ENCODE measurements at places on chromosomes 2 and 18.

DNA sequence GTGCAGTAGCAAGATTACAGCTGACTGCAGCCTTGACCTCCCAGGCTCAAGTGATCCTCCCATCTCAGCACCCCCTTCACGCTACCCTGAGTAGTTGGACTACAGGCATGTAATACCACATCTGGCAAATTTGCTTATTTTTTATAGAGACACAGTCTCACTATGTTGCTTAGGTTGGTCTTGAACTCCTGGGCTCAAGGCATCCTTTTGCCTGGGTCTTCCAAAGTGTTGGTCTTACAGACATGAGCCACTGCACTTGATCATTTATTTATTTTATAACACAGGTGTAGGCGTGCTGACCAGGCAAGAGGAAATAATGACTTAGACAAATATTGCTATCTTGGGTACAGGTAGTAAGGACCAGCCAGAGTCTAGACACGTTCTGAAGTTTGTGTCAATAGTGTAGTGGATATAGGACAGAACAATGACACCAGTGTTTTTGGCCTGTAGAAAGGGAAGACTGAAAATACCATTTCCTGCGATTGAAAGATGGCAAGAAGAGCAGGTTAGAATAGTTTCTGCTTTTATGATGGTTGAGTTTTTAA lies 71.0 kb upstream of the THUMPD2 start:
- DNase-seq, result no peak

GRCh38 chr2:219106251-219106650 lies 45.5 kb upstream of the IHH start:
- no peak for DNase-seq

- no peak for DNase-seq
These were observed 166.5 kb downstream of the CERS6 start for GRCh38 chr2:168622559-168622958.

DNA sequence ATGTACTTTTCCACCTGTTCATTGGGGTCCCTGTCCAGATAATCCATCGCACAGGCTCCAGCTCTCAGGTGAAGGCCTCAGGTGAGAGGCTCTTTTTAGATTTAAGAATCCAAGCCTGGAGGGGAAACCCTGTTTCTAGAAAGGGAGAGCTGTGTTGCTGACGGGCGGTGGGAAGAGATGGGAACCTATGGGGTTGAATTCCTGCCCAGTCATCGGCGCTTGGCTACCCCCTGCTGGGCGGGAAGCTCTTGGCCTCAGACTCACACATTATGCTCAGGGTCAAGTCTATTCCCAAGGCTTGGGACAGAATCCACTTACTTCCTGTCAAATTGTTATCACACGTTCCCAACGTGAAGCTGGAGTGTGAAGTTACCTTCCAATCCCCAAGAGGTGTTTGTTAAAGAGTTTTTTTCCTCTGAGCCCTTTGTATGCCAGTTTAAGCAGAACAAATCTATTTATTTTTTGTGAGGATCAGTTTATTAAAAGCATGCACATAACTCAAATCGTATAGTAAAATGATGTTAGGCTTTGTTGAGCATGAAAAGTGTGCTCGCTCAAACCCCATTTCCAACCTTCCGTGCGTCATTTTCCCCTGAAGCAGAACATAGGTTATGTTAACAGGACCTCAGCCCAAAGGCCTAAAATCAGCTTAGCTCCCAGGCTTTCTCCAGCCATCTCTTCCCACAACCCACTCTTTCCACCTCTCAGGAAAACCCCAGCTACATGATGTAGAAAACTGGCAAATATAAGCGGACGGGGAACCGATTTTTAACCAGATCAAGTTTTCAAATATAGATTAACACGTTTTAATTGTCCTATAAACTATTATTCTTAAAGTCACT lies 181.7 kb upstream of the ETAA1 start:
- DNase-seq, result peak; percentile 6

GRCh38 chr18:33517950-33518349 lies 60.1 kb upstream of the ASXL3 start:
- DNase-seq, result no peak

- no peak for DNase-seq
These were observed 66.0 kb downstream of the CSRNP3 start for GRCh38 chr2:165535471-165535870.

DNA sequence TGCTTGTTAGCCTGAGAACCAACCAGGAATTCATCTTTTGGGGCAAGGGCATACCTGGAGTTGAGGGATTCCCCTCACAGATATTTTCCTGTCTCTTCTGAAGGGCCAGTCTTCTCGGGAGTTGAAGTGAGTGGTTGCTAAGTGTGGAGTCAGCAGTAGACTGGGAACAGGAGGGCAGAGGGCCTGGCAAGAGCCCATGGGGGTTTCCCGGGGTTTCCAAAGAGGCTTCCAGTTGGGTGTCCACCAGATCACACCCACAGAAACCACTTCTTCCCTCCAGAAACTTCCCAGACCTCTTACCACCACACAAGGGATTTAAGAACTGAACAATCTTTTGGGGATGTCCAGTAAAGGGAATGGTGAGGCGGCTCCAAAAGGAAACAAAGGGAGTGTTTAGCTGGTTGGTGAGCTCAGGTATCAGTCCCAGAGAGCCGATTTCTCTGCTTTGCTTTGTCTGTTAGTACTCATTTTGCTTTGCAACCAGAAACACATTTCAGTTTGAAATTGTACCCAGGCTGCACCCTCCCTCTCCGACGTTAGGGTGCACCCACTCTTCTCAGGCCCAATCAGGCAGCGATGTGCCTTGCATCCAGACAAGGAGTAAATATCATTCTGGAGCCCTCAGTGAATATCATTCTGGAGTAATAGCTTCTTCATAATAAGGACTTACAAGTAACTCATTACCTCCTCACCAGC lies 47.5 kb upstream of the SPATS2L start:
- no peak for DNase-seq

DNA sequence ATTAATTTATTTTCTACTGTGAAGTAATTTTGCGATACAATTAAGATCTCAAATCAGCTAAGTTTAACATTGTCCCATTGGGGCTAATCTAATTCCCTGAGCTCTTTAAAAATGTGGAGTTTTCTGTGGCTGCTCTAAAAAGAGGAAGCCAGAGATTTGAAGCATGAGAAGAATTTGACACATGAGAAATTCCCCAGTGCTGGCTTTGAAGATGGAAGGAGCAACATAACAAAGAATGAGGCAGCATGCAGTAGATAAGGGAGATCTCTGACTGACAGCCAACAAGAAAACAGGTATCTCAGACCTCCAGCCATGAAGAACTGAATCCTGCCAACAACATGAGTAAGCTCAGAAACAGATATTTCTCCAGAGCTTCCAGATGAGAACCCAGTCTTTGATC lies 308.4 kb downstream of the ZNF804A start:
- DNase-seq, result no peak

GRCh38 chr2:184654945-184655344 lies 56.6 kb downstream of the ZNF804A start:
- DNase-seq, result no peak

DNA sequence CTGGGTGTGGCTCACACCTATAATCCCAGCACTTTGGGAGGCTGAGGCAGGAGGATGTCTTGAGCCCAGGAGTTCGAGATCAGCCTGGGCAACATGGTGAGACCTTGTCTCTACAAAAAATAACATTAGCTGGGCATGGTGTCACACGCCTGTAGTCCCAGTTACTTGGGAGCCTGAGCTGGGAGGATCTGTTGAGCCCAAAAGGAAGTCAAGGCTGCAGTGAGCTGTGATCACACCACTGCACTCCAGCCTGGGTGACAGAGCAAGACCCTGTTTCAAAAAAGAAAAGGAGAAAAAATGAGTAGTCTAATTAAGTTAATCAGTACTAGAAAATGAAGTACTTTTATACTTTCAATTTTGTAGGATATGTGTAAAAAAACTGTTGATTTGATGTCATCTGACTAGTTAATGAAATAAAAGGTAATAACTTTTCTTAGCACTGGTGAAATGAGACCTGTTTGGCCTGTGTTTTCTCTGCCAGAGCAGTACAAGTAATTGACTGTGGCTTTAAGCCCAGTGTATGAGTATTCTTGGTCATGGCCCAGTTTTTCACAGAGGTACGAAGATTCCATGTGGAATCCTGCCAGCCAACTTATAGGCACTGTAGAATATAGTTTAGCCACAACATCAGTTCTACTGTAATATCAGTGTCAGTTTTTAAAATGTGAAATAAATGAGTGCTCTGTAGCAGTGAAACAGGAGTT lies 35.8 kb downstream of the MFSD6 start:
- DNase-seq, result no peak

DNA sequence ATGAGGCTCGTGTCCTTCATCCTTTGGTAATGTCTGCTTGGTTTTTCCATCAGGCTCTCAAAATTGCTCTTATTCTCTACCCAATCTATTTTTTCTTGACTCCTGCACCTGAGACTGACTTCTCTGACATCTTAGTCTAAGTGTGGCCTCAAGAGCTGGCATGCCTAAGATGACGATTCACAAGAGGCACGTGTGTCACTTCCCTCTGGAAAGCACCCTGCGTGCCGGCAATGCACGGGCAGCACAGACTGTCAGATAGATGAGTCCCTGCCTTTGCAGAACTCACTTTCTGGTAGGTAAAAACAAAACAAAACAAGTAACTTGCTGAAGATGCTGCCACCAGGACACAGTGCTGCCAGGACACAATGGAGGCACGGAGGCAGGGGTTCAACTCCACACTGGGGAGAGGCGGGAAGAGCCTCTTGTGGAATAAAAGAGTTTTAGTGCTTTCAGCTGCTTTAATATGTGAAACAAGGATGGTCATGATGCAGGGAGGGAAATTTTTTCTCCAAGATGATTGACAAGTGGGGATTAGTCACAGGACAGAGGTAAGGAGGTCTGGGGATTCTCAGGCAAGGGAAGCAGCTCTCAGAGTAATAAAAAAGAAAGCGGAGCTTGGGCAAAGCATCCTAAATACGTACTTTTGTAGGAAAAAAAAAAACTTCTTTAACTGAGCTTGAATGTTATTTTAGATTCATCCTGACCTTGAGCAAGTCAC lies 27.3 kb downstream of the CYB5A start:
- DNase-seq, result no peak

- DNase-seq, result no peak
These were observed 87.0 kb upstream of the LRP1B start for GRCh38 chr2:142217804-142218203.

DNA sequence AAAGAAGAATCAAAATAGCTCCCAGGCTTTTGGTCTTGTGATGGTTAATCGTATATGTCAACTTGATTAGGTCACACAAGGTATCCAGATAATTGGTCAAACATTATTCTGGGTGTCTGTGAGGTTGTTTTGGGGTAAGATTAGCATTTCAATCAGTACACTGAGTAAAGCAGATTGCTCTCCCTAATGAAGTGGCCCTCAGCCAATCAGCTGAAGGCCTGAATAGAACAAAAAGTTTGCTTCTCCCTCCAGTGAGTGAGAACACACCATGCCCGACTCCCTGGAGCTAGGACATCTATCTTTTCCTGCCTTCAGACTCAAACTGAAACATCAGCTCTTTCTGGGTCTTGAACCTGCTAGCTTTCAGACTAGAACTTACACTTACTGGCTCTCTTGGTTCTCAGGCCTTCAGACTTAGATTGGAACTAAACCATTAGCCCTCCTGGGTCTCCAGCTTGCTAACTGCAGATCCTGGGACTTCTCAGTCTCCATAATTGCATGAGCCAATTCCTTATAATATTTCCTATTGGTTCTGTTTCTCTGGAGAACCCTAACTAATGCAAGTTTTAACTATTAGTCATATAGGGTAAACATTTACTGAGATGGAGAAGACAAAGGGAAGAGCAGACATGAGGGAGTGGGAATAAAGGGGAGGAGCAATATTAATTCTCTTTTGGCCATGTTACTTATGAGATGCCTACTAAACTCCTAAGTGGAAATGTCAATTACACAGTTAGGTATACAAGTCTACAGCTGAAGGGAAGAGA lies 25.5 kb downstream of the LNPK start:
- DNase-seq, result no peak

- no peak for DNase-seq
These were observed 187.1 kb downstream of the HDAC4 start for GRCh38 chr2:239213643-239214101.

Measured in smooth muscle cell of the brain vasculature (primary cell).